ENCODE measurements at places on chromosomes 6 and 20. TPM values are rescaled to one million over a fixed set of nuclear protein-coding genes. Genes with fewer than 3 reads are reported as not detected.

FAM83C gene
- 16.9 TPM for total RNA-seq

GPR6 gene
- not detected for total RNA-seq

STMN3 gene
- total RNA-seq = 14.7 TPM

- H3K4me3 ChIP-seq = no peak overlapping the region
- H3K27me3 ChIP-seq = no peaks in the 10 kb centered on the region
- no peak overlapping the region for H3K27ac ChIP-seq
- no peaks in the 10 kb centered on the region for H3K4me1 ChIP-seq
- no peaks in the 10 kb centered on the region for H3K36me3 ChIP-seq
Measured at GRCh38 chr6:125114248-125114858, 39.2 kb upstream of the TPD52L1 start.

- H3K4me3 ChIP-seq = no peak overlapping the region
- H3K27me3 ChIP-seq = no peaks in the 10 kb centered on the region
- peaks cover 5% of the 10 kb centered on the region for H3K36me3 ChIP-seq
- no peak for DNase-seq
- no peak overlapping the region for H3K27ac ChIP-seq
Measured at GRCh38 chr6:151962246-151962846, 154.9 kb downstream of the ESR1 start.
